Fibroblast of skin of back (primary cell): ENCODE measurements at places on chromosomes 5 and 9.

DNA sequence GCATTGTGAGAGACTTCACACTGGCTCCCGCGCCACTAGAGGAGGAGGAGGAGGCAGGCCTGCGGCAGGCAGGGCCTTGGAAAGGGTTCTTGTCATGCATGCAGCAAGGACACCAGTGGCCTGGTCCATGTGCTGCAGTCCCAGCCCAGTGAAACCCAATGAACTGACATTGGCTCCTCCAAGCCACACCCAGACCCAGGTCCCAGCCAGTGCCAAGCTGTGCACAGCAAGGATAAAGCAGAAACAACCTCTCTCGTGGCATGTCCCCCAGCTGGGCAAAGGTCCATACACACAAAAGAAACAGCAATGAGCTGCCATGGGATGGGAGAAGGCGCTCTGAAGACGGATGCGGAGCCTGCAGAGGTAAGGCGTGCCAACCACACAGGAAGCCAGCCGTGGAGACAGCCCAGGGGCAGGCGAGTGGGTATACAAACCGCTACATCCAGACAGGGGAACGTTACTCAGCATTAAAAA, 89.2 kb downstream of the SEMA4D start:
- no peak for DNase-seq

- no peak for DNase-seq
These were observed 31.2 kb downstream of the SEMA4D start for GRCh38 chr9:89466451-89467277.

GRCh38 chr9:18726546-18726945, 252.6 kb downstream of the ADAMTSL1 start:
- peak; percentile 55 for DNase-seq

- DNase-seq, result no peak
These were observed 64.7 kb downstream of the MEF2C start for GRCh38 chr5:88818296-88818695.

- no peak for DNase-seq
These were observed 140.9 kb downstream of the ZNF608 start for GRCh38 chr5:124605541-124605940.

- DNase-seq, result no peak
These were observed 18.8 kb downstream of the FUBP3 start for GRCh38 chr9:130598188-130598587.

GRCh38 chr5:158123595-158123994, 264.6 kb upstream of the CLINT1 start:
- DNase-seq, result no peak

- DNase-seq, result no peak
These were observed 1.2 kb downstream of the SMC5 start for GRCh38 chr9:70260007-70260443.
